ENCODE measurements at places on chromosomes 2 and 18.

GRCh38 chr2:58667137-58667774 is 426.1 kb upstream of the FANCL start:
- ATAC-seq = no peak

DNA sequence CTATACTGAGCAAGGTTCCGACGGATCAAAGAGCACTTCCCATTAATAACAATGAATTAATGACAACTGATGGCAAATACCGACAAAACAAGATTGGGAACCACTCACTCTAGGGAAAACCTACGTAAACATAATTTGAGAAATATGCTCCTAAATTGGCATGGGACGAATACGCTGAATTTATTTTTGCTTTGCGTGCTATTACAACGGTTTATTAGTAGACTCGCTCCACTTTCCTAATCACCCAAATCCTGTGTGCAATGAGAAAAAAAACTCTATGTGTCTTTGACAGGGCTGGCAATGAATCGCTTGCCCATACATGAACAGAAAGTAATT is 536 bp upstream of the SLC25A12 start:
- no peak for ATAC-seq

DNA sequence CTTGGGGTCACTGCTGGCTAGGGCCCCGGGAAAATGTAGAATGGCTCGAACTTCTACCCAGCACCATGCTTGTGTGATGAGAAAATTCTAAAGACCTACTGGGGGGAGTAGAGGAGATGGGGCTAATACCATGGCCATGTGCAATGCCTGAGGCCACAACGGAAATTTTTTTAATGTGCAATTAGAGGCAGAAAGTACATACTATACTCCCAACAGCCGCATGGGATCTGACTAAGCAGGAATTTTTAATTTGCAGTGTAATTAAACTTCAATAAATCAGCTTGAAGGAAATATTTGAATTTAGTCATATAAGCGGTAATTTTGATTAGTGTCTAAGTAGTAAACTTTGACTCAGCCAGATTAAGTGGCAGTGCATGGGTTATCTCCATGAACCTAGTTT is 53.2 kb upstream of the CNGA3 start:
- ATAC-seq = no peak

DNA sequence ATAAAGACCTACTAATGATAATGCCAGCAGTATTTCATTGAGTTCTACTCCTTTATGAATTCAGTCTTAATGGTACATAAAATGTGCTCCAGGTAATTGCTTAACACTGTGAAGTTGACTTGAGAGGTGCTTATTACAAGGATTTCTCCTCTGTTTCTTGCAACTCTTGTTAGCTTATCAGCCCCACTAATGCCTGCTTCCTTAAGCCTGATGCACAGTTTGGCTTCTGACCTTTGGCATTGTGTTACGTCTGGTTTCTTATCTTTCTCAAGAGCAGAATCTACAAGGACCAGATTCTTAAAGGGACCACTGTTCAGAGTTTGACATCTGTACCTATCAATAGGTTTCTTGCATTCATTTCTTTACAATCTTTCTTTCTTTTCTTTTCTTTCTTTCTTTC is 223.9 kb upstream of the CWC22 start:
- ATAC-seq = no peak

All from activated CD4-positive, CD25-positive, alpha-beta regulatory T cell treated with anti-CD3 and anti-CD28 coated beads, Interleukin-2, amount 50 U/mL, for 24 hours (primary cell).